ENCODE measurements at places on chromosomes 16 and 17. TPM values are rescaled to one million over a fixed set of nuclear protein-coding genes. Genes with fewer than 3 reads are reported as not detected.

DNA sequence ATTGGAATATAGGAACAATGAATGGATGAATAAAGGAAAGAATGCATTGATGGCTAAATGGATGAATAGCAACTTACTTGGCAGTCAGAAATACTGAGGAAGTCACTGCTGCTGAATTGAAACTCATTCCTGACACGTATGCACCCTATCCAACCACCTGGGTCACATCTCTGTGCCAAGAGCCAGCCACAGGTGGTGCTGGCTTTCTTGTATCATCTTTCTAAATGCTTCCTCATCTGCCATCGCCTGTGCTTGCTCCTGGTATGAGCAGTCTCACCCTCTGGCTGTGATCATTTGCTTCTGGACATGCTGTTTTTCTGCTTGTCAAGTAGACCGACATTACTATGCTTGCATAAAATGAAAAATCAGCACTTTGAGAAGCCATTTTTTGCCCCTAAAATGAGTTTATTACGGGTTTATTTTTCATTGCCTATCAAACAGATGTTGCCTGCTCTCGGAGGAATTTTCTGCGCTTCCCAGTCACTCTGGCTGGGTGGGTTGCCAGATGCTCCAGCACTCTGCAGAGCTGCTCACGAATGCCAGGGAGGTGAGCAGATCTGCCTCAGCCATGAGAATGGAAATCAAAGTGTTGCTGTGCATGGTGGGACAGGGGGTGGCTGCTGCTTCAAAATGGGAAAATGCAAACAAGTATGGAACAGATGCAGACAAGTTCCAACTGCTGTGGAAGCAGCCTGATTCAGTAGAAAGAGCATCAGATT lies 1349.6 kb upstream of the CDH8 start:
- H3K27me3 ChIP-seq: no peaks in the 10 kb centered on the region
- H3K36me3 ChIP-seq: no peaks in the 10 kb centered on the region
- DNase-seq: no peak
- no peaks in the 10 kb centered on the region for H3K4me1 ChIP-seq
- no peak overlapping the region for H3K4me3 ChIP-seq

SLC5A11 gene
- total RNA-seq: not detected

MEAK7 gene
- 4.0 TPM for total RNA-seq

DNA sequence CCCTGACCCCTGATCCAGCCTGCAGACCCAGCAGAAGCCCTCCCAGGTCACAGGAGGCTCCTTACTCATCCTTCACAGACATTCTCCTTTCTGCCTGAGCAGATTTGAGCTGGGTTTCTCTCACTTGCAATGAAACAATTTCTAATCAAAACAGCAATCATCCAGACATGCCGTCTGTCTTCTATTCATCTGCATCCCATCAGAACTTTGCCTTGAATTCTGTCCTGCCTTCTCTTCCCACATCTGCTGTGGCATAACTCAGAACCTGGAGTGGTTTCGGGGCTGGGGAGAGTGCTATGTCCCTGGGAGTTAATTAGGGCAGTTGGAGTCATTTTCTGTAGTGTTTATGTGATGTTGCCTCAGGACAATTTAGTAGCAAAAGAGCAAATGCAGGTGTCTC lies 278.6 kb downstream of the CBLN1 start:
- H3K4me3 ChIP-seq: no peak overlapping the region
- no peaks in the 10 kb centered on the region for H3K27me3 ChIP-seq
- DNase-seq: no peak
- no peak overlapping the region for H3K27ac ChIP-seq

GRCh38 chr17:10614536-10615155 lies 42.5 kb downstream of the MYH3 start:
- H3K4me3 ChIP-seq: peak overlapping the region; percentile 25
- H3K27me3 ChIP-seq: no peaks in the 10 kb centered on the region
- H3K4me1 ChIP-seq: peaks cover 32% of the 10 kb centered on the region
- H3K36me3 ChIP-seq: no peaks in the 10 kb centered on the region
- H3K27ac ChIP-seq: peak overlapping the region; percentile 77

DNA sequence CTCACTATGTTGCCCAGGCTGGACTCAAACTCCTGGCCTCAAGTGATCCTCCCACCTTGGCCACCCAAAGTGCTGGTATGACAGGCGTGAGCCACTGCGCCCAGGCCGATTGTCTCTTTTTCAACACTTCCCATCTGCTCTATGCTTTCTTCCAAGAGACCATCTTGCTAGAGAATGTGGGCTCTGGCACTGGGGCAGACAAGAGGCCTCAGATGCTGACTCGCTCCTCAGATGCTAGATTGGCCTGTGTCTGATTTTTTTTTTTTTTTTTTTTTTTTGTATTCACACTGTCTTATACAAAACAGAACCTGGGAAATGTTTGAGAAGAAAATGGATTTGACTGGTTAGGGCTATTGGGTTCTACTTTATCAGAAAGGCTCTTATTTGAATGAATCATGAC lies 58.2 kb downstream of the CYB5D2 start:
- H3K4me3 ChIP-seq: no peak overlapping the region
- no peak for DNase-seq
- peaks cover 16% of the 10 kb centered on the region for H3K4me1 ChIP-seq
- H3K36me3 ChIP-seq: peaks cover 12% of the 10 kb centered on the region

CD7 gene
- not detected for total RNA-seq

- H3K27ac ChIP-seq: peak overlapping the region; percentile 82
- peaks cover 31% of the 10 kb centered on the region for H3K4me1 ChIP-seq
- peak overlapping the region; percentile 1 for H3K4me3 ChIP-seq
- no peaks in the 10 kb centered on the region for H3K27me3 ChIP-seq
- peak; percentile 41 for DNase-seq
Observed at GRCh38 chr17:57577751-57578607, 167.1 kb downstream of the CCDC182 start.

- no peak for DNase-seq
- H3K4me1 ChIP-seq: no peaks in the 10 kb centered on the region
- no peaks in the 10 kb centered on the region for H3K27me3 ChIP-seq
Observed at GRCh38 chr17:61481421-61481820, 29.2 kb downstream of the TBX4 start.

GRCh38 chr17:3526491-3526890 lies 31.1 kb downstream of the TRPV3 start:
- no peaks in the 10 kb centered on the region for H3K36me3 ChIP-seq
- H3K27ac ChIP-seq: no peak overlapping the region
- no peaks in the 10 kb centered on the region for H3K4me1 ChIP-seq
- DNase-seq: no peak

HNF1B gene
- total RNA-seq: not detected

DNA sequence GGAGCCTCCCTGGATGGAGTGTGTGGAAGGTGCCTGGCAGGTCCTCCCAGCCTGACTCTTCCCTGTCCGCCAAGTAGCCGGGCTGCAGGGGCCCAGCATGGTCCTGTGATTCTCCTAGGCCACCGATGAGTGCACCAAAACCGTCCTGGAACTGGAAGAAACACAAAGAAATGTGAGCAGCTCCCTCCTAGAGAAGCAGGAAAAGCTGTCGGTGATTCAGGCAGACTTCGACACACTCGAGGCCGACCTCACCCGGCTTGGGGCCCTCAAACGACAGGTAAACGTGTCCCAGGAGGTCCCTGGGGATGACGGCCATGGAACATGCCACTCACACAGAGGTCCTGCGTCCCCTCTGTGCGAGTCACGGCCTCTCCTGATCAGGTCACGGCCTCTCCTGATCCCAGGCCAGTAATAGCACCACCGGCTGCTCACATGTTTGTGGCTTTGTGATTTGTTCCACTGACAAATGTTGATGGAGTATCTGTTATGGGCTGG lies 4.2 kb upstream of the GAA start:
- H3K4me1 ChIP-seq: peaks cover 11% of the 10 kb centered on the region
- no peak overlapping the region for H3K27ac ChIP-seq
- DNase-seq: no peak
- H3K4me3 ChIP-seq: no peak overlapping the region
- no peaks in the 10 kb centered on the region for H3K27me3 ChIP-seq

DNA sequence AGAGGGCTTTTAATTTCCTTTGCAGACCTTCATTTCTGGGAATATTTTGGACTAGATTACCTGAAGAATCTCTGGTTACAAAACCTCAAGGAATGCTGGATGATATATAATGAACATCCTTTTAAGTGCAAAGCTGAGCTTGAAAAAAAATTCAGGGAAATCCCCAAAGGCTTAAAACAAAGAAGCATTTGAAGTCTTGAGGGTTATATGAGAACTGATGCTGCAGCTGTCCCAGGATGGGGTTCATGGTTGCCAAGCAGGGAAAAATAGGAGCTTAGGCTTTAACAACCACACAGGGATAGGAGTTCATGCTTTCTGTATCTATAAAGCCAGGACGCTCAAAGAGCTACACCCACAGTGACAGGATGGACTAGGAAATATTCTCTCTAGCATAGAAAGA lies 150.4 kb upstream of the IRX5 start:
- H3K36me3 ChIP-seq: no peaks in the 10 kb centered on the region
- no peak for DNase-seq
- no peak overlapping the region for H3K4me3 ChIP-seq
- H3K27me3 ChIP-seq: no peaks in the 10 kb centered on the region
- H3K4me1 ChIP-seq: no peaks in the 10 kb centered on the region
- no peak overlapping the region for H3K27ac ChIP-seq

- H3K27ac ChIP-seq: no peak overlapping the region
- peaks cover 26% of the 10 kb centered on the region for H3K27me3 ChIP-seq
- H3K36me3 ChIP-seq: no peaks in the 10 kb centered on the region
- no peaks in the 10 kb centered on the region for H3K4me1 ChIP-seq
Observed at GRCh38 chr17:8310601-8311123, 621 bp downstream of the ARHGEF15 start.

- no peak overlapping the region for H3K27ac ChIP-seq
- no peaks in the 10 kb centered on the region for H3K27me3 ChIP-seq
- DNase-seq: no peak
- peaks cover 24% of the 10 kb centered on the region for H3K4me1 ChIP-seq
- no peak overlapping the region for H3K4me3 ChIP-seq
Observed at GRCh38 chr16:85620374-85620773, 7.3 kb downstream of the GSE1 start.

All from gastrocnemius medialis (tissue), 4 donors.